ENCODE measurements at places on chromosomes 2 and 18.

- no peak for DNase-seq
Measured at GRCh38 chr2:109700680-109701274, 86.6 kb downstream of the SOWAHC start.

DNA sequence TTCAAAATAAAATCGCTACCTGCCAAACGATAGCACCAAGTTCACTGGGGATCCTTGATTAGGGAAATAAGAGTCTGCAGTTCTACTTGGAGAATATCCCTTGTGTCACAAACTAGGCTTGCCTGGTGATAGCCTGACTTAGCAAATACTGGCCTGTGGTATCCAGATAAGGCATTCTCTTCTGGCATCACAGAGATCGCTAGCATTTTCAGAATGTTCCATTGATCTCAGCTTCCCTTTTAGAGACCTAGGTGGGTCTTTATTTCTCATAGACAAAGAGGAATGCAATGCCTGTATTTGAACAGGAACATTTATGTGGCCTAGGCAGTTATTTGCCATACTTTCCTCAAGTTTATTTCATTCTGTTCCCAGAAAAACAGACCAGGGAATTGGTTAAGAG is 349.1 kb downstream of the STK39 start:
- no peak for DNase-seq

DNA sequence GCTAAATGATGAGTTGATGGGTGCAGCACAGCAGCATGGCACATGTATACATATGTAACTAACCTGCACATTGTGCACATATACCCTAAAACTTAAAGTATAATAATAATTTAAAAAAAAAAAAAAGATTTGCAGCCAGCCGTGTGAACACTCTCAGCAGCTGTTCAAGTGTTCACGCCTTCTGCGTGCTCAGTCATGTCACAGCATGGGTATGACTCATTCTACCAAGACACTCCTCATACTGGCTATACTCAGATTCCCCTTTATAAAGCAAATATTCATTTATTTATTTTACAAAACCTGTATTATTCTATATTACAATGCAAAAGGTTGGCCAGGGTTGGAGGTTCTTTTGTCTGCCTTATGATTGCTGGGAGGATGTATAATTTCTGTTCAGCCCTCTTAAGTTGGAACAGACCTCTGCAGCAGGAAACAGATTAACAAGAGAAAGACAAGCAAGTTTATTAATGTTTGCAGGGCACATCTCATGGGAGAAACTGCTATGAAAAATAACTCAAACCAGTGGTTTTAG is 1230.6 kb upstream of the CHAC2 start:
- no peak for DNase-seq

DNA sequence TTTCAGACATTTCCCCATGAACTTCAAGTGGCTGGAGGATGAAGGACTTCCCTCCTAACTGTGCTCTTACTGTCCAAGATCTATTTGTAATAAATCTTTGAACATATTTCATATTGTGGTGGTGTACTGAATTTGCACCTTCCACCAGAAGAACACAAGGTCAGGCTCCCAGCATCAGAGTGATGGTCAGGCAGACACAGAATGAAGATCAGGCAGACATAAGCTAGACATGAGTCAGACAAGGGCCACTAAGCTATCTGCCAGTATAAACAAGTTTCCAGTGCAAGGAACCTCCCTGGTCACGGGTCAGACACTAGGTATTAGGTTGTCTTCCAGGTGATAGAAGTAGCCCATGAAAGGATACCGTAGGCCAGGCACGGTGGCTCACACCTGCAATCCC is 20.0 kb downstream of the AQP12B start:
- no peak for DNase-seq

GRCh38 chr2:36060133-36060532 is 295.4 kb upstream of the CRIM1 start:
- DNase-seq = no peak

GRCh38 chr2:64211276-64211921 is 67.2 kb upstream of the PELI1 start:
- no peak for DNase-seq

GRCh38 chr2:236607471-236608187 is 38.0 kb downstream of the ACKR3 start:
- no peak for DNase-seq

DNA sequence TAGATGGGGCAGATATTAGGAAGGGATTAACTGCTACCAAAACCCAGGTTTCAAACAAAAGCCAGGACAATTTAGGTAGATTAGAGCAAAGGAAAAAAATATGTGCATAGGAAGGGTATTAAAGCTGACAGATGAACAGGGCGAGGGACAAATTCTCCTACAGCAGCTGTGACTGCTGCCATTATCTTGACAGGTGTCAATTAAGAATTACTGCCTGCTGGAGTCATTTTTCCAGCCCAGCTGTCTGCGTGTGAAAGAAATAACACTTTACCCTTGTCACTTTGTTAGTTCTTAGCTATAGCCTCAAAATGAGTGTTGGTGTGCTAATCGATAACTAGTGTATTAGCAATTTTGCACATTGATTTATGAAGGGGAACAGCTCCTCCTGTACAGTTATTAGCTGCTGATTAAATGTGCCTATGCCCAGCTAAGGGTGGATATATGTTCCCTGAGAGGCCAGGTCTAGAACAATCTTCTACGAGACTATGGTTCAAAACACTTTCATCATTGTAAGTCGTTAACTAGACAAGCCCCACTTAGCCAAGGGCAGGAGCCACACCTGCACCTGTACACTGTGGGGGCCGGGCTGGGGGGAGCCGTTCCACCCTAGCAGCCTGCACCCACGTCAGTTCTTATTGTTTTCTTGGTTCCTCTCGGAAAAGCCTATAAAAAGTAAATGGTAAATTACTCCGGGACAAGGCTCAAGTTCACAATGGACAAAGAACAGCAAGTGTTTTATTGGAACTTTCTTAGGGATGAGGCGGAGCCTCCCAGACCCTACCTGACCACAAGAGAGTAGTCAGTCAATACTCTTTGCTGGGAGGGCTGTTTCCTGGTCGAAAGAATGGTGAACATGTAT is 7.7 kb downstream of the TSHZ1 start:
- no peak for DNase-seq

DNA sequence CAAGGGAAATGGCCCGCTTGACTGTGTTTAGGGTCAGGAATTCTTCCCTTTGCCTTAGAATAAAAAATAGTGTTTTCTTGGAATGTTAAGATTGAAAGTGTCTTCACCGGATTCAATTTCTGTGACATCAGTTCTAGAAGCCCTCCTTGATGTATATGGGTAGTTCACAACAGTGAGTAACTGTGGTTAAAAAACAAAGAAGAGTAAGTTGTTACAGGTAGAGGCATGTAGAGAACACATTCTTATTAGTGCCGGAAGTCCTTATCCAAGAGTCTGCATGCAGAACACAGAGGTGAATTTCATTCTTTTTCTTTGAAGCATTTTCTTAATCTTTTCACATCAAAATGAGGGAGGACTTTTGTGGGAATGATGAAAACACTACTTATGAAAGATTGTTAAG is 105.5 kb downstream of the FMNL2 start:
- no peak for DNase-seq
